Sciatic nerve (tissue), 2 donors: ENCODE measurements at places on chromosomes 5 and 9.

DNA sequence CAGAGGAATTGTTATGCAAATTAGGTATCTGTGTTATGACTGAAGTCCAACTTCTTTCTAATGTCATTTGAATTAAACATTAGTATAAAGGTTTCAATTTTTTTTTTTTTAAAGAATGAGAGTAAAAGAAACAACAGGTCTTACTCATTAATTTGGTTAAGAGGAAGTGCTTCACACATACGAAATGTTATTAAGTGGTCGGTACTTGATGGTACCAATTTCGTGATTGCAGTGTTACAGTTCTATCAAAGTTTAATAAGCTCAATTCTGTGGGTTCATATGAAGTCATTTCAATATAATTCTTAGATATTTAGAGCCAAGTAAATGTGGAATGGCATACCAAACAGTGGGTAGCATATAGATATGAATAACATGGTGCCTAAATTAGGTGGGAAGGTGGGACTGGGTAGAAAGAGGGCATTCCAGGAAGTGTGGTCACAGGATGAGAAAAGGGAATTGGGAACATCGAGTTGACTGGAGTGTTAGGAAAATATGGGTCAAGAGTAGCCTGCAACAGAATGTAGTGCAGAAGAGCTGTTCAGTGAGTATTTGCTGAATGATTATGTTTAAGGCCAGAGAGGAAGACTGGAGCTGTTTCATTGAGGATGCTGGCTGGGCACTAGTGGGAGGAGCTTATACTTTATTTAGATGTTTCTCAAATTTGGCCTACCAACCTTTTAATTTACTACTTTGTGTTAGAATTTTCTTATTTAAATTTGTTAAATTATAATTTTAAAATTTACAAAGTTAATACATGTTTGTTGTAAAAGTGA lies 34.1 kb upstream of the DHFR start:
- no peak for DNase-seq

GRCh38 chr5:66494437-66494836 lies 101.8 kb upstream of the MAST4 start:
- no peak for DNase-seq

DNA sequence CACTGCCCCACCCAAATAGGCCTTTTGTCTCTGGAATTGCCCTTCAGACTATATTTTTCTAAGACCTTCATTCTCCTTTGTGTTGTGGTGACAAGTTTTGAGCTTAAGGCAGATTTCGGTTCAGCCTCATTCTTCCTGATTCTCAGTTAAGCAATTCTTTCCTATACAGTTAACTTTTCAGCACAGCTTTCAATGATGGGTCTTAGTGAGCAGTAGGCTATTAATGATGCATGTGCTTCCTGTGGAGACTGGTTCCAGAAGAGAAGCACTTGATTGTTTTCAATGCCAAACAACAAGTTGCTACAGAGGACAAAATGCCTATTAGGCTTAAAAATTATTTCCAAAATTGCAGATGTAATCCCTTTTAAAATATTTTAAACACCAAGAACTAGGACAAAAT lies 47.7 kb upstream of the TLX3 start:
- DNase-seq, result no peak

GRCh38 chr9:77750284-77750683 lies 102.2 kb upstream of the GNA14 start:
- no peak for DNase-seq

GRCh38 chr5:9350301-9350797 lies 195.5 kb downstream of the SEMA5A start:
- no peak for DNase-seq

DNA sequence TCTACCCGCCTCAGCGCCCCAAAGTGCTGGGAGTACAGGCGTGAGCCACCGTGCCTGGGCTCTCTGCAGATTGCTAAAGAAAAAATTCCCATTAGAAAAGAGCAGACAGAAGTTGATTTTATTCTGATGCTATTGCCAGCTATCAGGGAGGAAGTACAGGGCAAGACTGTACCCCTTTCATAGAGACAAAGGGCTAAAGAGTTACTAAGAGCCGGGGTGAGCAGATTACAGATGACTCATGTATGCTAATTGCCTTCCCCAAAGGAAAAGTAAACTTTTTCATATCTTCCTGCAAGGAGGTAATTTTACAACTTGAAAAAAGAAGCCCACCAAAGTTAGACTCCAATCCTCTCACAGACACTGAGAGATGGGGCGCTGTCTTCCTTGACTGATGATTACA lies 42.3 kb upstream of the MCTP1 start:
- no peak for DNase-seq

DNA sequence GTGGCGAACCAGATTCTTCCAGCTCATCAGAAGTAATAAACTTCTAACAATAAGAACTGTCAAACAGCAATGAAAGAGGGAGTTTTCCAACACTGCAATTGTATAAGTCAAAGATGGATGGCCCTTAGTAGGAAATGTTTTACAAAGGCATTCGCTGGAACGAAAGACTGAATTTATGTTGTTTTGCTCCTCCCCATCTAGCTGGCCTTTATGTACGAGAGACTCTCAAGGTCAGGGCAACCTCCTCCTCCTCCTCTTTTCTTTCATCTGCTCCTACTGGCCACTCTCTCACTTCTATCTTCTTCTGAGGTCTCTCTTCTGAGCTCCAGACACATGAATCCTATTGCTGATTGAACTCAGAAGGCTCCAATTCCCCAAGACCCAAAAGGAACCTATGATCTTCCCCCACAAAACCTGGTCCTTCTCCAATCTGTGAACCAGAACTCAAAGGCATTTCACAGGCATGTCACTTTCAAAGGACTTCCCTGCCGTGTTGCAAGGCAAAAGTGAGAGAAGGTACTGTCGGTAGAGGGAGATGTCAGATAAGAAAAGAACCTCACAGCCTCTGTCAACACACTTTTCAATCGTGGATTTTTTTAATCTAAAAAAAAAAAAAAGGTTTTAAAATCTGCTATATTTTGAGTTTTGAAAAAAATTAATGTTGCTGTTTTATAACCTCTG lies 28.5 kb upstream of the PUM3 start:
- DNase-seq, result no peak

DNA sequence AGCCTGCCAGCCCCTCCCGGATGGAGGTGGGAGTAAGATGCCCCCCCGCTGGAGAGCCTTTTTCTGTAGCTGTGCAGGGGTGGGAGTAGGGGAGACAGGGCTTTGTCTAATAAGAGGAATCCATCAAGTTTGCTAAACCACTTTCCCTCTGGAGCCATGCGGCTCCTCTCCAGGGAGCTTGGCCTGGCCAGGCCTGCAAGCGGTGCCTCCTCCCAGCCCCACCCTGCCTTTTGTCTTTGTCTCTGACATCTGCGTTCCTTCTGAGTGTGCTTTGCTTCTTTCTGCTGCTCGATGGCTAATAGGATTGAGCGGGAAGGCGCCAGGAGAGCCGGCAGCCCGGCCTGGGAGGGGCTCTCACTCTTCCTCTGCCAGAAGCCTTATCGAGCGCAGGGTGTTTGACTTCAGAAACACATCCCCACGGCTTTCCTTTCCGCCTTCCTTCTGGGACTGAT lies 26.7 kb upstream of the FCN1 start:
- no peak for DNase-seq

DNA sequence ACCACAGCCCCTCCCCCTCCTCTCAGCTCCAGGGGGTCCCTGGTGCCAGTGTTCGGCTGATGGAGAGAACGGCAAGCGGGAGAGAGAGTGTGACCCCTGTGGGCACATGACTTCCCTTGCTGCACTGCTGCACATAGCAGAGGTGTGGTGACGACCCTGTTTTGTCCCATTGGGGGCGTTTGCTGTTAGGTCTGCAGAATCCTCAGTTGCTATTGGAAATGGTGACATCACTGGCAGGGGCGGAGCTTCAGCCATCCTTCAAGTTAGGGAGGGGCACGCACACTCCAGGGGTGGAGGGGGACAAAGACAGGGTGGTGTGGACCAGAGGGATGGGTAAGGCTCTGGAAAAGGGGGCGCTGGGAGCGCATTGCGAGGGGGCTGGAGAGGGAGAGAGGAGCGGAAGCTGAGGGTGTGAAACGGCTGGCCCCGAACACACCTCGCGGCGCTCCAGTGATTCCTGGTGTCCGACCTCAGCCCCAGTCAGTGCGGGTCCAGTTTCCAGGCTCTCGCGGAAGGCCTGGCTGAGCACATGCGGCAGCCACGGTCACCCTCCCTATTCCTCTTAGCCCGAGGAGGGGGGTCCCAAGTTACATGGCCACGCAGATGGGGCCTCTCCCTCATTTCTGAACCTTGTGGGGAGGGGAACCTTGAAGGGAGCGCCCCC lies 764 bp upstream of the GRIN1 start:
- DNase-seq, result no peak

- DNase-seq, result no peak
These were observed 2.0 kb downstream of the DAB2 start for GRCh38 chr5:39422728-39423285.

DNA sequence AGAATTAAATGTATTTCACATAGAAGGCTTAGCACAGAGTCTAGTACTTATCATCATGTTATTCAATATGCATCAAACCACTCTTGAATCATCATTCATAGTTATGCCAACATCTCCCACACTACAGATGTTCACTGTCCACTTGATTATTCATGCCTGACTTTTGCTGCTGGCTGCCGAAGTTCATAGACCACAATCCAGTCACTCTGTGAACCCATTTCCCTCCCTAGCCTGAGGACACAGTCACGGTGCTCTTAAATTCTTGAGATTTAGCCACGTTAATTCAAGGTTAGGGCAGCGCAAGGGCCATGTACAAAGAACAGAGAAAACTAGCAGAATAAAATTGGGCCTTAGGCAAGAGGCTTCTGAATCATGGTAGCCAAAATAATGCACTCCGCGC lies 32.4 kb downstream of the ABCA1 start:
- DNase-seq, result no peak

DNA sequence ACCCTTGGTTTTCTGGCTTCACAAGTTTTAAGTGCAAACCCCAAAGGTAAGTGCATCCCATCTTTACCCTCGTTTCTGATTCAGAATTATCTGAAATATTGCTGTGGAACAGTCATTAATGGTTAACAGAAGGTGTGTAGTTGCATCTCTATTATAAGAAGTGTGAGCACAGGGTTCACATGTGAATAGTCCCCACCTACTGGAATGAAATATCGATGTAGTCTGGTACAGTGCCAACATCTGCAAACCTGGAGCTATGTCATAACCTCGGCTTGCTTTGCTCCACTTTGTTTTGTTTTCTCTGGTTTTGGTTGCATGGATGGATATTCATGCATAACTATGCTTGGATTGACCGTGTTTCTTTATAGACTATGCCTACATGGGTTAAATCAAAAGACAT lies 12.6 kb downstream of the HTR4 start:
- no peak for DNase-seq

DNA sequence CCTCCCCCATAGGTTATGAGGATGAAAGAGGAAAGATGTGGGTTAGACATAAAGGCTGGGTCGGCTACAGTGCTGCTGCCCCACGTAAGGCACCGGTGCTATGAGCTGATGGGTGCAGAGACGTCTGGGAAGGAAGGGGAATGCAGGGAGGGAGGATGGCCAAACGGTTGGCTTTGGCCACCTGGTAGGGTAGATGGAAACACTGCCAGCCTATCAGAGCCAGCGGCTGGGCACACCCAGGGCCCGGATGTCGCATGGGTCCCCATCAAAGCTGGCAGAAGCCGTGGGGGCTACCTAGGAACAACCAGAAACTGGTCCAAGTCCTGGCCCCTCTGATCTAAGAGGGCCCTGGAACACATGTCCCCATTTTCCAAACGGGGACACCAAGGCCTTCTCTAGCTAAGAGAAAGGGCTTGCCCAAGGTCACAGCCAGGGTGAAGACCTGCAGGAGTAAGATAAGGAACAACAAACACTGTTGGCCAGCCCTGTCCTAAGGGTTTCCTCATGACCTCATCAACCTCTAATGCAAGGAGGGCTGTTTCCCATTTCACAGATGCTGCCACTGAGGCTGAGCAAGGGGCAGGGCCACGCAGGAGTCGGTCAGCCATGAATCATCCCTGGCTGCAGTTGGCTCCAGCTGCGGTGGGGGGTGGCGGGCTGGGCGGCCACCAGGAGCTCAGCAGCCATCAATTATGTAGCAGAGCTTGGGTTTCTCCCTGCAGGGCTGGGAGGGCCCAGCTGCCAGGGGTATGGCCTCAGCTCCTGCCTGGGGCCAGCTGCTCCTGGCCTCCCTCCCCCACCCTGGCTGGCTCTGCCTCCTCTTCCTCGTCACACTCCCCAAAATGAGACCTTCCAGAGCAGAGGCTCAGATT lies 4.9 kb downstream of the SH3GLB2 start:
- no peak for DNase-seq

DNA sequence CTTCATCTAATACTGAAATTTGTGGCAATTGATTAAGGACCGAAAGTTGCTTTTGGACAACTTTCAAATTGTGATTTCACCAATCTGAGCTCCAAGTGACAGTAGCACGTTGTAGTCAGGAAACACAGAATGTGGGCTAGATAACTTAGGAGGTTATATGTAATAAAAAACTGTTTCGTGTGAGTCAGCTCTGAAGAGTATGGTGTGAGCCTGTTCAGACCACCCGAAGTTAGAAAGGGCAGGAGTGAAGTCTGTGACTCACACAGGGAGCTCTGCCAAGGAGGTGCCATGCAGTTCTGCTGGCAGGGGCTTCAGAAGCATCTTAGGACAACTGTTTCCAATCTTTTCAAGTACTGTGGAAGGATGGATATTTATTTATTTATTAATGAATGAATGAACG lies 16.4 kb upstream of the ZBTB34 start:
- DNase-seq, result no peak

DNA sequence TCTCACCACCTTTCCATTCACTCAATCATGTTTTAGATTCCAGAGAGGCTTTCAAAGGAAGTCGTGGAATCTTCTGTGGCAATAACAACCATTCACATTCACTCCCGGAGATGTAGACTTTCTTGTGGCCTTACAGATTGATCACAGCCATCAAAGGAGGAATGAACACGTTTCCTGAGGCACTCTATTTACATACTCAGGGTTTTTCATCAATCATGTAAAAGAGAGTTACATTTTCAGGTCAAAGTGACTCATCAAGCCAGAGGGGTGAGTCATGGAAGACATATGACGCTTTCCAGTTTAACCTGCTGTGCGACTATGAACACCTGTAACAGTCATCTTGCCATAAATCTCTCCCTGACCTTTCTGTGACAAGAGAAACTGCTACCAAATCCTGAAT lies 39.3 kb upstream of the RAD23B start:
- DNase-seq, result no peak

- no peak for DNase-seq
These were observed 46.6 kb upstream of the PCA3 start for GRCh38 chr9:76717613-76718012.

- no peak for DNase-seq
These were observed 956 bp downstream of the ZNF189 start for GRCh38 chr9:101399643-101399970.

DNA sequence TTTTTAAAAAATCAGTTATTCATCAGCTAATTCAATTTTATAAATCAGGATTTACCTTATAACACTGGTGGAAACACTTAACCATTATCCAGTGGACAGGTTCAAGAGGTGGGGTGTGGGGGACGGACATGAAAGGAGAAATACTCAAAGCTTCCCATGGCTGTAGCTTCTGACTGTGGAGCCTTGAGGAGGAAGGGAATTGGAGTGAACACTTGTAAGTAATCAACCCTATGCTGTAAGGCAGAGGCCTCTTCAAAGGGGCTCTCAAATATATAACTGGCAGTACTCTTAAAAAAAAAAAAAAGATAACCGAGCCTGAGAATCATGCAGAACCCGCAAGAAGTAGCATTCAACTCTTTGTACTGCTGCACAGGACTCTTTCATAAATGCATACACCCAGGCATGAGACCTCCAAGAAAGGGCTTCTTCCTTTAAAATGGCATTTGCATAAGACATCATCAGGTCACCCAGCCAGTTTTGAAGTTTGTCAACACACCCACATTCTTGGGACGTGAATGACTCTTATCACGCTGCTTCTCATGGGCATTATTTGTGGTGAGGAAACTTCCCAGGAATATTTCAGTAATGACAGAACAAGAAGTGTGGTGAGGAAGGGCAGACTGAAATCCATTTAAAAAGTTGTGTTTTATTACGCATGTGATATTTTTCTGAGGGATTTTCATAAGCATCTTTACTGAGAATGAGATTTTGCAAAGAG lies 8.1 kb downstream of the OSMR start:
- DNase-seq, result no peak
